ENCODE measurements at places on chromosomes 12 and 14.

- no peaks in the 10 kb centered on the region for H3K27me3 ChIP-seq
- no peak overlapping the region for H3K4me3 ChIP-seq
- H3K4me1 ChIP-seq: no peaks in the 10 kb centered on the region
Measured at GRCh38 chr14:62722406-62722805, 322.9 kb downstream of the KCNH5 start.

DNA sequence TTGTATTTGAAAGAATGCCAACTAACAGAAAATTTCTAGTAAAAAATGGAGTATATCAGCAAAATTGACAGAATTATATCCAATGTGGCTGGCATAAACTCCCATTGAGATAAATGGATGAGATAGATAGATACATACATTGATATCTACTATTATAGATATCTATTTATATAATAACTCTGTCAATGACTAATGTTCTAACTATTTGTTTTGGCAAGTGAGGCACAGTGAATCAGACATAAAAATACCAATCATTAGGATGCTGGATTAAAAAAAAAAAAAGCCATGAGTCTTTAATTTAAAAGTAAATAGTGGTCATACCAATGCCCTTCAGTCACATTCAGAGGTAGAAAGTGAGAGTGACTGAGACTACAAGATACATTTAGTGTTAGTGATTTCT is 33.7 kb upstream of the GLIPR1 start:
- H3K4me1 ChIP-seq: no peaks in the 10 kb centered on the region
- H3K4me3 ChIP-seq: no peak overlapping the region
- H3K27me3 ChIP-seq: no peaks in the 10 kb centered on the region

GRCh38 chr14:69460093-69460701 is 24.3 kb upstream of the PLEKHD1 start:
- H3K4me3 ChIP-seq: no peak overlapping the region
- no peaks in the 10 kb centered on the region for H3K4me1 ChIP-seq
- peak; percentile 58 for DNase-seq
- H3K36me3 ChIP-seq: peaks cover 36% of the 10 kb centered on the region

DNA sequence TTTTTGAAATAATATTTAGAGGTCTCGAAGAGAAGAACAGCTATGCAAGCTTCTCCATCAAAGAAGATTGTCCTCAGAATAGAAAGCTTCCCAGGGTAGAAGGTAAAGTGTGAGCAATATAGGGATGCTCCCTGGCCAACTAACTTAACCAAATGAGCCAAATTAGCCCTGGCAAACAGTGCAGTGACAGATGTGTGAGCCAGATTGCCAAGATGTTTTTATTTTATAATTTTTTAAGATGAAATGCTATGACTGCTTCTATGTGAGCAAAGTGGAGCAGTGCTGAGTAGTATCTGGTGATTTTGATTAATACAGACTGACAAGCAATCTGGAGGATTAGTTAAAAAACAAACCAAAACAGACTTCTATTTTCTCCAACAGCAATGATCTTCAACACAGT is 202.1 kb downstream of the NOVA1 start:
- H3K27me3 ChIP-seq: no peaks in the 10 kb centered on the region
- no peak overlapping the region for H3K4me3 ChIP-seq
- H3K36me3 ChIP-seq: no peaks in the 10 kb centered on the region
- no peak overlapping the region for H3K27ac ChIP-seq

DNA sequence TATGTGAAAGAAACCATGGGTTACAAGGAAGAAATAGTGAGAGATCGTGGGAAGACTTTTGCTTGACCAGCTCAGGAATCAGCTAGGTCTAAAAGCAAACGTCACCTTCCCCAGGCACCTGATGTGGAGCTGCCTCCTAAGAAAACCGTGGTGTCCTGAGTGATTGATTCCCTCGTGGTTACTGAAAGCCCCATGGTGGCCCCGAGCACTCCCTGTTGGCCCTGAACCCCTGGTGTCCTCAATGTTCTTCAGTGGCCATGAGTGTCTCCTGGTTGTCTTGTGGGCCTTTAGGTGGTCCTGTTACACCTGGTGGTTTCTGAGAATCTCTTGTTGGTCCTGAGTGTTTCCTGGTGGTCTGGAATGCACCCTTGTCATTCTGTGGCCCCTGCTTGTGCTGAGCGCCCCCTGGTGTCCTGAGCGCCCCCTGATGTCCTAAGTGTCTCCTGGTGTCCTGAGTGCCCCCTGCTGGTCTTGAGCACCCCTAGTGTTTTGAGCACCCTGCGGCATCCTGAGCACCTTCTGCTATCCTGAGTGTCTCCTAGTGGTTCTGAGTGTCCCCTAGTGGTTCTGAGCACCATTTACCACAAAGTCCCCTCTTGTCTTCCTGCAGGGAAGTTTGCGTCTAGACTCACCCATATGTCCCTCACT is 518.7 kb downstream of the TMEM121 start:
- peak; percentile 63 for DNase-seq
- no peak overlapping the region for H3K4me3 ChIP-seq
- H3K36me3 ChIP-seq: no peaks in the 10 kb centered on the region
- no peak overlapping the region for H3K27ac ChIP-seq

DNA sequence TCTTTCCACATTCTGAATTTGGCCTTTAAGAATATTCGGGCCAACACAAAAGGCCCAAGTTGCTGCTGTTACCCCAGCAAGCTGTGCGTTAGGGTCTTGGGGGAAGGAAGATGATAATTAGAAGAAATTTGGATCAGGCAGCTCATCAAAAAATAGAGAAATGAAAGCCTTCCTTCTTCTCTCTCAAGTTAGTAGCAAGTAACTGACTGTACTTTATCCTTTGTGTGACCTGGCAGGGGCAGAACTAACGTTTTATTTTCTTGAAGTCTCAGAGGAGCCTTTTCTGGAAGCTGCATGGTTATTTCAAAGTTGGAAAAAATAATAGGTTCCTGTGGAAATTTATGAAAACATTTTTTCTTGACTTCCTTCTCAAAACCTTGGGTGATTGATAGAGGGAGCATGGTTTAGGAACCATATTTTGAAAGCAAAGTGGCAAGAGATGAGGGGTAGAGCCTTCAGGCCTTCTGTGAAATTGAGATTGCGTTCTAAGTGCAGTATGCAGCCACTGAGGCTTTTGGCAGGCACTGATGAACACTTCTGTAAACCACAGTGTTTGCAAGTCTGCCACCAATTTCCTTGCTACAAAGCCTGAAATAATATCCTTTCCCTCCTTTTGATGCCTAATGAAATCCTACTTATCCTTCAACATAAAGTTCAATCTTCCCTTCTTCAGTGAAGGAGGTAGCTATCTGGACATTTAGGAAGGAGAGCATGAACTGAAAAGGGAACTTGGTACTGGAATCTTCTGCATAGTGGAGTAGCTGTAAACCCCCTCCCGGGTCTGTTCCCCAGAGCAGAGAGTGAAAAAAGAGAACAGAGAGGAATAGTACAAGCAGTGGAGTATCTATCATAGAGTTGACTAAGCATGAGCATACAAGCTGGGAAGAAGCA is 123.2 kb downstream of the FGD4 start:
- no peak for DNase-seq
- no peak overlapping the region for H3K4me3 ChIP-seq
- no peaks in the 10 kb centered on the region for H3K4me1 ChIP-seq

DNA sequence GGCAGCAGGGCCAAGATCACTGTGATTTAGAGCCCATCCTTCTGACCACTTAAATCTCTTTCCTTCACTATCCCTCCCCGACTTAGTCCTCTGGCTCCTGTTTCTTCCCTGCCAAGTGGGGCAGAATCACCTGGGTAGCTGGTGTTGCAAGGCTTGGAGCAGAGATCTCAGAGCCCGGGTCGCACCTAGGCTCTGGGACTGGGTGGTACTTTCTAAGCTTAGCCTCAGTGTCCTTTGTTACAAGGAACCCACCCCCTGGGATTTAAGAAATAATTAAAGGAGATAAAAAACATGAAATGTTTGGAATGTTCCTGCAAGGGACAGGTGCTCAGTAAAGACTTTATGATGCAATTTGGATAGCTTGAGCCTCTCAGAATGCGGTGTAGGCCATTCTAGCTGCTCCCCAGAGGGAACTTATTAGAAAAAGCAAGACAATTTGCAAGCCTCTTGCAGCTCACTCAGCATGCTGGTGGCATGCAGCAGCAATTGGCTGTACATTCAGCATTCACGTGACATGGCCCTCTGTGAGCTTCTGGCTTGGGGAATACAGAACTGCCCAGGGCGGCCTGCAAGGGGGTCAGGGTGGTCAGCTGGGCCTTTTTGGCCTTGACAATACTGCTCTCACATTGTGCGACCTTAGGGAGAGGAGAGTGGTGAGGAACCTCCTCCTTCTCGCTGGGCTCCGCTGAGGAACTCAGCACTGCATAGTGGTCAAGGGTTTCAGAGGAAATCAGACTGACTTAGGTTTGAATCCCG is 16.8 kb downstream of the C14orf132 start:
- H3K27ac ChIP-seq: no peak overlapping the region
- DNase-seq: no peak
- no peak overlapping the region for H3K4me3 ChIP-seq
- no peaks in the 10 kb centered on the region for H3K4me1 ChIP-seq
- H3K27me3 ChIP-seq: no peaks in the 10 kb centered on the region
- no peaks in the 10 kb centered on the region for H3K36me3 ChIP-seq

DNA sequence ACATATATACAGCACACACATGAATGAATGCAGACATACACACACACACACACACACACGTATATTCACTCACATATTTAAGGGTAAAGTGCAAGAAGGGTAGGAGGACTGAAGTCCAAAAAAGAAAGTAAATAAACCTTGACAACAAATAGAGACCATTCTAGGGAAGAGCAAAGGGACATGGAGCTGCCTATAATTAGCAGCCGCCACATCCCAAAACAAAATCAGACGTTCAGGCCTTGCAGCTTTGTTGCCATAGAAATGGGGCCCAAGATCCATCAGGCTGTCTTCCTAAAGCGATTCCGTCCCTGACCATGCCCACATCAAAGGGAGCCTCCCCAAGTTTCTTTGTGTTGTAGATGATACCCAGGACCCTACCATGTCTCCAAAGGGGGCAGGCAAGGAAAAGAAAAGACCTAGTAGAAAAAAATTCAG is 703.5 kb upstream of the TBX3 start:
- DNase-seq: no peak
- no peaks in the 10 kb centered on the region for H3K36me3 ChIP-seq
- H3K4me1 ChIP-seq: no peaks in the 10 kb centered on the region
- H3K27ac ChIP-seq: no peak overlapping the region
- H3K4me3 ChIP-seq: no peak overlapping the region
- no peaks in the 10 kb centered on the region for H3K27me3 ChIP-seq

DNA sequence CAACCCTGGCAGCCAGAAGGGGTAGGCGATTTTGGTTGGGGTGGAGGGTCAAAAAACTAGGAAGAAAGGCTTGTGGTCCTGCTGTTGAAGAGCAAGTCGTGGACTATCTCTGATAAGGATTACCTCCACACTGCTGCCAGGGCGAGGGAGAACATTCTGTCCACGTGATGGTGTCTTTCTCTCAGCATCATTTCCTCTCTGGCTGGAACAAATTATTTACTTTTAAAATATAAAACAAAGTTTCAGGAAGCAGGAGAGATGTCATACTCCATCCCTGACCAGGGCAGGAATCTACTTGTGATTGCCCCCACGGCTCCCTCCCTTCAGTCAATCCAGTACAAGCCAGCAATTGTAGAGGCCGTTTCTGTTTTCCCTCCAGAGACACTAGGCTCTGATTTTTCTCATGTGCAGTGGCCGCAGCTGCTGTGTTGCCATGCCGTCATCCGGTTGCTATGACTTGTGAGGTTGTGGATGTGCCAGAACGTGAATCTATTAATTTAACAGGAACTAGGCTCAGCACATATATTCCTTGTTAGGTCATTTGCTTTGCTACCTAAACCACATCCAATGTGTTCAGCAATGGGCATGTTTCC is 61.5 kb upstream of the PTGR2 start:
- no peaks in the 10 kb centered on the region for H3K27me3 ChIP-seq
- H3K36me3 ChIP-seq: no peaks in the 10 kb centered on the region
- no peak overlapping the region for H3K4me3 ChIP-seq
- DNase-seq: no peak

- H3K27ac ChIP-seq: no peak overlapping the region
- no peak overlapping the region for H3K4me3 ChIP-seq
- H3K27me3 ChIP-seq: no peaks in the 10 kb centered on the region
- H3K36me3 ChIP-seq: no peaks in the 10 kb centered on the region
- H3K4me1 ChIP-seq: no peaks in the 10 kb centered on the region
Measured at GRCh38 chr12:78155546-78155945, 324.9 kb downstream of the NAV3 start.

DNA sequence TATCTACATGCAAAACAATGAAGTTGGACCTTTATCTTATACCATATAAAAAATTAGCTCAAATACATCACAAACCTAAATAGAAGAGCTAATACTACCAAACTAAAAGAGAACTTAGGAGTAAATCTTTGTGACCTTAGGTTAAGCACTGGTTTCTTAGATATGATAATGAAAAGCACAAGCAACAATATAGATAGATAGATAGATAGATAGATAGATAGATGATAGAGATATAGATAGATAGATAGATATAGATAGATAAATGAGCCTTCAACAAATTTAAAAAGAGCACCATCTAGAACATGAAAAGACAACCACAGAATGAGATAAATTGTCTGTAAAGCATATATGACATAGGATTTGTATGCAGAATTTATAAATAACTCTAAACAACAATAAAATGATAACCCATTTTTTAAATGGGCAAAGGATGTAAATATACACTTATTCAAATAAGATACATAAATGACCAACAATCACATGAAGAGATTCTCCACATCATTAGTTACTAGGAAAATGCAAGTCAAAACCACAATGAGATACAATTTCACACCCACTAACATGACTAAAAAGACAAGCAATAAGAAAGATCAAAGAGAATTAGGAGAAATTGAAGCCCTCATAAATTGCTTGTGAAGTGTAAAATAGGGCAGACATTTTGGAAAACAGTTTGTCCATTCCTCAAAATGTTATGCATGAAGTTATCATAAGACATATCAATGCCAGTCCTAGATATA is 293.7 kb downstream of the BTG1 start:
- H3K4me1 ChIP-seq: no peaks in the 10 kb centered on the region
- H3K36me3 ChIP-seq: no peaks in the 10 kb centered on the region
- no peak overlapping the region for H3K27ac ChIP-seq
- H3K27me3 ChIP-seq: no peaks in the 10 kb centered on the region
- H3K4me3 ChIP-seq: no peak overlapping the region

GRCh38 chr14:23430723-23431085 is 4.8 kb downstream of the MYH7 start:
- no peak for DNase-seq
- H3K36me3 ChIP-seq: no peaks in the 10 kb centered on the region
- no peaks in the 10 kb centered on the region for H3K27me3 ChIP-seq
- H3K4me1 ChIP-seq: no peaks in the 10 kb centered on the region
- H3K27ac ChIP-seq: no peak overlapping the region

DNA sequence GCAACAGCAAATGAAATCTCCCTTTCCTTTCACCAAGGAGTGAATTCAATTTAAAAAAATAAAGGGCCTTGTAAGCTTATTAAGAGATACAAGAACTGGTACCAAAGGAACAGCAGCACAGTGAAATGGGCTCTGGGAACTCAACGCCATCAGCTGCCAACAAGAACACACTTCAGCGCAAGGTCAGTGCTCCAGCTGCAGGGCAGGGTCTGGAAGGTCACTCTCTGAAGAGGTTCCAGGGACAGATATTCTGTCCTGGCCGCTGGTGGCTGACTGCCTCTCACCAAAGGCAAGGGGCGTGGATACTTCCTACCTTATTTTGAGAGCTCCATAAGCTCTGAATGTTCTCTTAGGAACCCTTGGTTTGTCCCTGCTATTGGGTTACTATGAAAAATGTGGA is 186.6 kb downstream of the CALM1 start:
- no peak for DNase-seq
- no peaks in the 10 kb centered on the region for H3K27me3 ChIP-seq
- H3K36me3 ChIP-seq: no peaks in the 10 kb centered on the region
- no peaks in the 10 kb centered on the region for H3K4me1 ChIP-seq

Data from right lobe of liver (tissue), 6 donors.